Stimulated activated CD4-positive, alpha-beta T cell treated with anti-CD3 and anti-CD28 coated beads, Interleukin-4, amount 100 ng/mL, for 4 hours (primary cell): ENCODE measurements at places on chromosomes 13 and 19.
A peak's percentile ranks its signal among the peaks of the same experiment; 100 is the strongest.

- DNase-seq, result no peak
These were observed 127.6 kb downstream of the KDM4B start for GRCh38 chr19:5096536-5096935.

DNA sequence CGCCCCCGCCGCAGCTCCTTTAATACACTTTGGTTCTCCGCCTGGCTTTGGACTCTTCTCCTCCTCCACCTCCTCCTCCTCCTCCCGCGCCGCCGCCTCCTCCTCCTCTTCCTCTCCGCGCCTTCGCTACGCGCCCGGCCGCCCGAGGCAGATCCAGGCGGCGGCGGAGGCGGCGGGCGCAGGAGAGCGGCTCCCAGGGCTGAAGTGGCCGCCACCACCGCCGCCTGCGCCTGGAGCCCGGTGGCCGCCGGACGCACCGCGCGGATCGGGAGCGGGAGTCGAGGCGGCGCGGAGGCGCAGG lies at the start of gene ZIC2:
TSS of gene ZIC2 (plus strand) at position 50 of the 301 bp plus-strand sequence. CDS start 281 bp downstream, outside the sequence.
- DNase-seq, result no peak

DNA sequence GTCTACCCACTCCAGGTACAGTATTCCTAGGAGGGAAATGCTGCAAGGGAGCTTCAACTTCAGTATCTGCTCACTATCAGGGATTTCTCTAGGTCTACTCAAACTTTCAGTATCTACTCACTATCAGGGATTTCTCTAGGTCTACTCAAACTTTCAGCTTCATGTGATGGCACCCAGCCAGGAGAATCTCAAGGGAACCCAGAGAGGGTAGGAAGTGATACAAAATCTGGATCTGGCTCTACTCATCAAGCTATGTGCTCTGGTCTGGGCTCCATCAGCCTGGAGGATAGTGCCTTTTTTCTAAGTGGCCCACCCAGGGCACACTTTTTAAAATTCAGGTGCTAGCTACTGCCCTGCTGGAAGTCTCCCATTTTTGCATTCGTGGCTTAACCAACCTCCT lies 52.3 kb upstream of the FNDC3A start:
- DNase-seq, result no peak

DNA sequence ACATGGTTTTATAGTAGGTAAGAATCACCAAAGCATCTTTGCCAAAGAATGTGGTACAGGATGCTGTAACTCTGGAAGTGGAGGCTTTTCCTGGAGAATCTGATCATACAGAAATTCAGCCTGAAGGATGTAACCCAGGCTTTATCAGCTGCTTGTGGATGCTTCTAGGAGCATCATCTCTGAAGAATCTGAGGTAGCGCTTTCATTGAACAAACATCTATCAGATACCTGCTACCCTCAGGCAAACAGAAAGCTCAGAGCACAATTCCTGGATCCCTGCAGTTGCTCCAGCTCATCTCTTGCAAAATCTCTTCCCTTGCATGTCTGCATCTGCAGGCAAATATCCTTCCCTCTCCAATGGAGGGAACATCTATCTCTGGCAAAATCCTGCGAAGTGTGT lies 9.3 kb downstream of the FAM124A start:
- DNase-seq, result no peak

- DNase-seq, result no peak
These were observed 2.5 kb downstream of the SSC5D start for GRCh38 chr19:55490478-55491432.

GRCh38 chr13:78326633-78327032 lies 276.7 kb downstream of the POU4F1 start:
- DNase-seq, result no peak

- no peak for DNase-seq
These were observed 1142.4 kb upstream of the MIR17HG start for GRCh38 chr13:90205081-90205480.

- DNase-seq, result no peak
These were observed 1412.5 kb upstream of the PRR20A start for GRCh38 chr13:55728247-55728646.

DNA sequence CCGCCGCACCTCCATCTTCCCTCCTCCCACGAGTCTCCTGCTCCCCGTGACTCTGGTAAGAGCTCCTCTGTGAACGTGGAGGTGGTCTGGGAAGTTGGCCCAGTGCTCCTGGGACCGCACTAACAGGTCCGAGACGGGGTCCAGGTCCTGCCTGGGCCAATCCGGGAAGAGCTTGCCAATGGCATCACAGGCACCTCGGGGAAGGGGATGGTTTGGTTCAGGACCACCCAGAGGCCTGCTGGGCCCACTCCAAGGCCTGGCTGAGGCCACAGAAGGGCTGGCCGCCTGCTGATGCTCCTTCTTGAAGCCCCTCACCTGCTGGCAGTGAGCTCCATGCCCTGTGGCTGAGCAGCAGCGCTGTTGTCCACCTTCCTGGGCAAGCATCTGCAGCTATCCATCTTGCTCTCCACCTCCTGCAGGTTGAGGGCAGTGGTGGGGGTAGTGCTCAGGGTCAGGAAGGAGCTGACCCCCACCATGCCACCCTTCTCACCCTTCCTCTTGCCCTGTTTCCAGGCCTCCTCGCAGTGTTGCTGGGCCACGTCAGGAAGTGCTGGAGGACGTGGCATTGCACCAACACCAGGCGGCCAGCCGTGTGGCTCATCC lies 41.2 kb upstream of the TPM4 start:
- no peak for DNase-seq

DNA sequence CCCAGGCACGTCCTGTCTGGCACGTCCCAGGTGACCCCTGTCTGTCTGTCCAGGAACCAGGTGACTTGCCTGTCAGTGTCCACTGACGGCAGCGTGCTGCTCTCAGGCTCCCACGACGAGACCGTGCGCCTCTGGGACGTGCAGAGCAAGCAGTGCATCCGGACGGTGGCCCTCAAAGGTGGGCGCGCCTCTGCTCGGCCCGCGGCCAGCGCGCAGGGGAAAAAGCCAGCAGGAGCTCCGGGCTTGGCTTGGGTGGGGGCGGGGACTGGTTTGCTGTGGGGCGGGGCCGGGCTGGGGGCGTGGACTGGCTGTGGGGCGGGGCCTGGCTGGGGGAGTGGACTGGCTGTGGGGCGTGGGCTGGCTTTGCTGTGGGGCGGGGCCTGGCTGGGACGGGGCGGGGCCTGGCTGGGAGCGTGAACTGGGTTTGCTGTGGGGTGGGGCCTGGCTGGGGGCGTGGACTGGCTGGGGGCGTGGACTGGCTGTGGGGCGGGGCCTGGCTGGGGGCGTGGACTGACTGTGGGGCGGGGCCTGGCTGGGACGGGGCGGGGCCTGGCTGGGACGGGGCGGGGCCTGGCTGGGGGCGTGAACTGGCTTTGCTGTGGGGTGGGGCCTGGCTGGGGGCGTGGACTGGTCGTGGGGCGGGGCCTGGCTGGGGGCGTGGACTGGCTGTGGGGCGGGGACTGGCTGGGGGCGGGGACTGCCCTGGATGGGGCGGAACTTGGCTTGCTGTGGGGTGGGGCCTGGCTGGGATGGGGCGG lies 7.2 kb downstream of the WDR18 start:
- DNase-seq, result peak; percentile 28

GRCh38 chr19:35249848-35250711 lies 1.3 kb downstream of the LSR start:
- no peak for DNase-seq

GRCh38 chr13:95411428-95412040 lies 110.3 kb upstream of the ABCC4 start:
- no peak for DNase-seq

DNA sequence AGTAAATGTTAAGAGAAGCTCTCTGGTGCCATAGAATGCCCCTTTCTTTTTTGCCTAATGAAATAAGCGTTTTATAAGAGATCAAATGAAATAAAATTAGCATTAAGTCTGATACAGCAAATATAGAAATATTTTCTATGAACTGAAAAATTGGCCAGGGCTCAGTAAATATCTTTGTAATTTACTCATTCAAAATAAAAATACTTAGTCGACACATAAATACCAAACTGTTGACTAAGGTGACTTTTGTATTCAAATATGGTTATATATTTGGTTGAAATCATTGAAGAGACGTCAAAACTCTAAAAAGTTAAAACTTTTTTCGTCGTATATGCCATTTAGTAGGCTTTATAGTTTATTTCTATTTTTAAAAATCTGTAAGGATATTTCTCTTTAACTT lies 25.6 kb downstream of the IPO5 start:
- no peak for DNase-seq

- no peak for DNase-seq
These were observed 72.0 kb downstream of the GNG7 start for GRCh38 chr19:2630352-2631001.
